Dermis microvascular lymphatic vessel endothelial cell (primary cell): ENCODE measurements at places on chromosomes 5 and 9. TPM values are rescaled to one million over a fixed set of nuclear protein-coding genes. Genes with fewer than 3 reads are reported as not detected.

HSPB3 gene
- not detected in 2 replicates for total RNA-seq

POLR1E gene
- total RNA-seq: 10.6 and 12.2 TPM in 2 replicates

TPRN gene
- total RNA-seq: 3.3 and 4.4 TPM in 2 replicates

PROB1 gene
- total RNA-seq: 3.1 and 5.1 TPM in 2 replicates

NR5A1 gene
- total RNA-seq: not detected in 2 replicates

TTC23L gene
- 0.13 and 0.26 TPM in 2 replicates for total RNA-seq

LCN10 gene
- 0.13 TPM in 1 of 2 replicates, not detected in the other for total RNA-seq

ZNF608 gene
- 6.6 and 10.9 TPM in 2 replicates for total RNA-seq

MEGF10 gene
- total RNA-seq: 0.90 and 3.4 TPM in 2 replicates

FCN2 gene
- total RNA-seq: not detected in 2 replicates

CLIC3 gene
- not detected in 2 replicates for total RNA-seq
